Right cardiac atrium (tissue), 5 donors: ENCODE measurements at places on chromosomes 13 and 19.

- DNase-seq: no peak
Observed at GRCh38 chr13:30618930-30619279, 1.2 kb downstream of the USPL1 start.

- peak; percentile 94 for DNase-seq
Observed at GRCh38 chr19:49150106-49150943, 4.9 kb downstream of the HRC start.

GRCh38 chr13:41565216-41565615, 107.9 kb downstream of the RGCC start:
- no peak for DNase-seq

DNA sequence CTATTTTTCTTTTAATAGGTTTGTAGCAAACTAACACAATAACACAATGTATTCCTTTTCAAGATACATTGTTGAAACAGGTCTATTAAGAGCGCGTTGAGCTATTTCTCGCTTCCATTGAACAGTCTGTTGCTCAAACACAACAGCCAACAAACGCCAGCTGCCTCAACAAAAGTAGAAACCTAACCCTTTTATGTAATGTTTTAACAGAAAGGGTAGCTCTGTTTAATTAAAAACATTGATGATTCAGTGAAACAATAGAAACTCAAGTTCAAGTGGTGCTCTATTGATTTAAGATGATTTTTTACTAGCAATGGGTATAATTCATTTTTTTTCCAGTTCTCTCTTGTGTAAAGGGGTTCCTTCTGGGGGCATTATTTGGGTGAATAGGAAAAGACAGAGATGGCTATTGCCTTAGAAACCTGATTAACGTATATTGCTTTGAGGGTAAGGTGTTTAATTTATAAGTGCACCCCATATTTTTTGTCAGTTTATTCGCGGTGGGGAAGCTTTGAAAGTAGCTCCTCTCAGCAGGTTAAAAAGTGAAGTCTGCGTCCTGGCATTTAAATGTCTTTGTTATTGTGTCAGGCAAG, 14.9 kb downstream of the ZIC2 start:
- DNase-seq: no peak
